Kidney tubule cell (primary cell): ENCODE measurements at places on chromosomes 5 and 9.

DNA sequence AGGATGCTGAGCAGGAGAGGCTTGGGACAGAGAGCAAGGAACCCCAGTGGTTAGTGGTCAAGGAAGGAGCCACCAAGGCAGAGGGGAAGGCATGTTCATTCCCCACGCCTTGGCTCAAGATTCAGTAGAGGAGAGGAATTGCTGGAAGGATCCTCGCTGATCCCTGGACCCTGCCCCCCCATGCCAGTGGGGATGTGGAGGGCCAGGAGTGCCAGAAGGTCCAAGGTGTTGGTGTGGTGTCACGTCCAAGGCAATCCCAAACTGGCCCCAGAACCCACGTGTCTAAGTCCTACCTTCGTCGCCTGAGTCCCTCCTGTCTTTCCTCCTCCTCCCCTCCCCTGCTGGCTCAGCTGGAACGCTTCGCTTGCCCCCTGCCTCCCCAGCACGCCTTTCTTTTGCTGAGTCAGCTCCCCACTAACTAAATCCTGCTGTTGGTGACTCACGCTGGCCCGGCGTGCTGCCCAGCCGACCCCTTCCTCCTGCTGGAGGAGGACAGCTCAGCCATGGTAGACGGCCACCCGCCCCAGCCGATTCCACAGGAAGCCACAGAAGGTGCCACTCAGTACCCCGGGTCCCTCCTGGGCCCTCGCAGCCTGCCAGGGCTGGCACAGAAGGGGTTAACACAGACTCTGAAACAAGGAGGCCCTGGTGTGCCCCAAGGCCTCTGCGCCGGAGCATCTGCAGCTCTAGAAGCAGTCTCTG lies 37.6 kb upstream of the ORM1 start:
- DNase-seq: peak; percentile 87

DNA sequence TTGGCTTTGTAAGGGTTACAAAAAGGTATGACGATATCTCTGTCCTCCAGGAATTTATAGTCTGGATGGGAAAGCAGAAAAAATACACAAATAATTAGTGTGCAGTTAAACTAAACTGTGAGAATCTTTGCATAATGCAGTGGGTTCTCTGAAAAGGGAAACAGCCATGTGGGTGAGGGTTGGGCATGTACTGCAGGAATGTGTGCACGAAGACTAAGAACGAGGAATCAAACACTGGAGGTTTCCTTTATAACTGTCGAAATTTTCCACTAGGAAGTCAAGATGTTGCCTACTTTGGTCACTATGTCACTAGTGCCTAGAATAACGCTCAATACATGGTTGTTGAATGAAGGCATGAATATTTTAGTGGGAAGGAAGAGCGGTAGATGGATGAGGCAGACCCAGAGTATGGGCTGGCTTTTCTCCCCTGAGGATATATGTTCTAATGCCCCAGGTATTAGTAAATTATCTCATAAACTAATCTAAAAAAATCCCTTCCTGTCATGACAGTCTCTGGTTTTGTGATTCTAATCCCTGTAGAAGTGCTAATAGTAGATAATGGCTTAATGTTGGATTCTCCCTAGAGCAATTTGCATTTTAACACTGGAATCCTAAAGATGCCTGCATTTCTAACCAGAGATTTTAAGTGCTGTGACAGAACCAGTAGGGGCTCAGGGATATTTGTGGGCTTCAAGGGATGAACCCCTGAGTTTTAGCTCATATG lies 227.3 kb downstream of the NMUR2 start:
- DNase-seq: no peak

DNA sequence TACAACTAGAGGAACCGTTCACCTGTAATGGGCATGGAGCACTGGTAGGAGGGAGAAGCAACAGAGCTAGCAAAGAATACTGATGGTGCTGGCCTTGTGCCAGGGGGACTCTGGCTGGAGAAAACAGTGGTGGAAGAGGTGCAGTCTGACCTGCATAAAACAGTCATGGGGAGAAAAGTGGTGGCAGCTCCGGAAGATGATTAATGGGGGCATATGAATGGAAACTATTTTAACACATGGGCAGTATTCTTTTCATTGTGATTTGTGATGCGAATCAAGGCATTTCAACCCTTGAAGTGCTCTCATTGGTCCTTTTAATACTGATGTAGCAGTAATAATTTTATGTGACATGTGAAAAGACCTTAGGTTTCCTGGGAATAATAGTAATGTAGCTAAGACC lies 219.6 kb downstream of the ADAMTS6 start:
- DNase-seq: peak; percentile 41

GRCh38 chr9:20464242-20464641 lies 158.1 kb downstream of the MLLT3 start:
- no peak for DNase-seq

- DNase-seq: no peak
These were observed 1.1 kb upstream of the FOXB2 start for GRCh38 chr9:77018058-77018968.

DNA sequence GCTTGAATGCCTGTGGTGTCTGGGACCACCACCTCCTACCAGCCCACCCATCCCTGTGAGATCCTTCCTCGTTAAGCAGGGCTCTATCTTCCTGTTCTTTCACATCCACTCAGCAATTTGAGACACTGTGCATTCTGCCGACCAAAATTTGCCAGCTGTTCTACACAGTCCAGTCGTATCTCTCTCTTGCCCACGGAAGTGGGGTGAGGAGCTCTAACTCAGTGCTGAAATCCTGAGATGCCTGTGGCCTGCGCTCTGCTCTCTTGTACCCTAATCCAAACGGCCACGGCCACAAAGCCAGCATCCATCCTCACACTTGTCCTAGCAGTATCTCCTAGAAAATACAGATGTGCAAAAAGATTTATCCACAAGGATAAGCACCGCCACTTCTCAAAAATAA lies 97.9 kb downstream of the MVB12B start:
- no peak for DNase-seq

DNA sequence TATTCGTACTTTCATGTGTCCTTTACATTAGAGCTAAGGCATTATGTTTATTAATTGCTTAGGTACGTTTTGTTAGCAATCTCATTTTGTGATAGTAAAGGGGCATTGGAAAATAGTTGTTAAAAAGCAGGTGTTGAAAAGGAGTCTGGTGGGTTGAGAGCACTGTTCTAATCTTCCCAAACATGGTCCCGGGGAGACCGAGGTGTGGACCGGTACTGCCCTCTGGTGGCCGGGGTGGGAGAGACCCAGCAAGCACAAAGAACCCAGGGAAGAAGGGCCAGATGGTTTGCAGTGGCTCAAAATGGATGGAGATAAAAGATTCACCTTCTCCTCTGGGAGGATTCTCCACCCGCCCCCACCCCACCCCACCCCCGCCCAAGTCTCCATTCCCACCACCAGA lies 26.1 kb downstream of the IDNK start:
- peak; percentile 57 for DNase-seq

DNA sequence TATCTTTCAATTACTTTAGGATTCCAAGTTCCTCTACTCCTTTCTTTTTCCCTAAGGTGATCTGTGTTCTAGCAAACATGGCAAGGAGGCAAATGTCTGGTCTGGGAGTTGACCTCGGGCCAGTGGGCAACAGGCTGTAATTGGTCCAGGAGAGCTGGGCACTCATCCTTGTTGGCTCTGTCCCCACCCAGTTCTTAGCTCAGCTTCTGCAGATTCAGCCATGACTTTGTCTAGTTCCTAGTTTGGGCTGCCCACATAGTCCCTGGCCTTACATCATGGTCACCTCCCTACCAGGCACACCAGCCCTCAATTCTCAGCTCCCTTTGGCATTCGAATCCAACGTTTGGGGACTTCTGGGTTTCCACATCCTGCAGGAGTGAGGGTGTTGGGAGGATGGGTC lies 92.1 kb upstream of the DAP start:
- DNase-seq: no peak

GRCh38 chr9:4382722-4383317 lies 83.0 kb upstream of the GLIS3 start:
- peak; percentile 46 for DNase-seq

- DNase-seq: no peak
These were observed 5.8 kb downstream of the OTP start for GRCh38 chr5:77632526-77633206.

DNA sequence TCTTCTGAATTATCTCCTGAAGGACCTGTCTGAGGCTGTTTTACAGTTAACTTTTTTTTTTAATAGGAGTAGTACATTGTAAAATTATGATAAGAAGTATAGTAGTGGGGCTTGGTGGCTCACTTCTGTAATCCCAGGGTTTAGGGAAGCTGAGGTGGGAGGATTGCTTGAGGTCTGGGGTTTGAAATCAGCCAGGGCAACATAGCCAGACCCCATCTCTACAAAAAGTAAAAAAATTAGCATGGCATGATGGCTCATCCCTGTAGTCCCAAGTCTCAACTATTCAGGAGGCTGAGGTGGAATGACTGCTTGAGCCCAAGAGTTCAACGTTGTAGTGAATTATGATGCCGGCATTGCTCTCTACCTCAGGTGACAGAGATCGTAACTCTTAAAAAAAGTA lies 7.0 kb downstream of the IPO11 start:
- no peak for DNase-seq

GRCh38 chr5:43141211-43141610 lies 20.5 kb downstream of the ZNF131 start:
- no peak for DNase-seq

GRCh38 chr5:5128766-5129165 lies 11.4 kb upstream of the ADAMTS16 start:
- DNase-seq: no peak

DNA sequence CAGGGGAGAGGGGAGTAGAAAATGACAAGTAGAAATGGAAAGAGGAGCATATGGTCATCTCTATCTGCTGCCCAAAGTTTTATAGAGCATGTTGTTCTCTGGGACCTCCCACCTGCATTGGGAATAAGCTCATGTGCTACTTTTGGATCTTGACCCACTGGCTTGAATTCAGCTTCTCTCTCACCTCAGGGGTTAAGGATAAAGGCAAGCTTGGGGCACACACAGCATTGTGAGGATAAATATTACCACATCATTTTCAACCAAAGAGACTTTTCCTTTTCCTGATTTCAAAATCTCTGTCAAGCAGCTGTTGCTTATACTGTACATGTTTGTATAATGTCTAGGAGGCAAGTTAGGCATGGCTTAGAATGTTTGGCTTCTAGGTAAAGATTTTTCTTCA lies 16.6 kb downstream of the ATP10B start:
- no peak for DNase-seq

- DNase-seq: no peak
These were observed 13.0 kb downstream of the ELL2 start for GRCh38 chr5:95948631-95949030.

GRCh38 chr9:132007371-132008025 lies 72.2 kb downstream of the MED27 start:
- DNase-seq: no peak

DNA sequence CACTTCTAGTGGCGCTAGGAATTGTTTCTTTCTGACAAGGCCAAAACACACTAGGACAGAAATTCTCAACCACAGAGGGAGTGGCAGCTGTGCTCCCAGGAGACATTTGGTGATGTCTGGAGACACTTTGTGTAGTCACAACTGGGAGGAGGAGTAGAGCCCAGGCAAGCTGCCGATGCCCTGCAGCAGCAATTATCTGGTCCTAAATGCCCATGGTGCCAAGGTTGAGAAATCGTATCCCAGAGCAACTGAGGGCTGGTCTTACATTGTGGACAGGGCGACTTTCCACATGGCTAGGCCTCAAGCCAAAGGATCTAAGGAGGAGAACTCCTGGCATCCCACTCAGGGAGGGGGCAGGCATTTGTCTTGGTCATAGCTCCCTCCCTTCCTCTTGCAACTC lies 259.9 kb downstream of the GADD45G start:
- DNase-seq: no peak

- DNase-seq: no peak
These were observed 115.1 kb upstream of the ZNF366 start for GRCh38 chr5:72622170-72622760.

- DNase-seq: peak; percentile 47
These were observed 1.2 kb downstream of the N4BP3 start for GRCh38 chr5:178114325-178115135.

DNA sequence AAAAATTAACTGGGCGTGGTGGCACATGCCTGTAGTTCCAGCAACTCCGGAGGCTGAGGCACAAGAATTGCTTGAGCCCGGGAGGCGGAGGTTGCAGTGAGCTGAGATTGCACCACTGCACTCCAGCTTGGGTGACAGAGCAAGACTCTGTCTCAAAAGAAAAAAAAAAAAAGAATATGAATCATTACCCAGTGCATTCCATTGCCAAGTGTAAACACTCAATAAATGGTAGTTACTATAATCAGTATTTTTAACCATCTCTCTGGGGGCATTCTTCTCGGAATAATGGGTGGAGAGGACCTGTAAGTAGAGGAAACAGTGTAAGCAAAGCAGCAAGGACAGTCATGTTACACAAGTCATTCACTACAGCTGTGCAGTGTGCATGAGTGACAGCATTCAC lies 13.8 kb upstream of the RANBP17 start:
- DNase-seq: peak; percentile 11

DNA sequence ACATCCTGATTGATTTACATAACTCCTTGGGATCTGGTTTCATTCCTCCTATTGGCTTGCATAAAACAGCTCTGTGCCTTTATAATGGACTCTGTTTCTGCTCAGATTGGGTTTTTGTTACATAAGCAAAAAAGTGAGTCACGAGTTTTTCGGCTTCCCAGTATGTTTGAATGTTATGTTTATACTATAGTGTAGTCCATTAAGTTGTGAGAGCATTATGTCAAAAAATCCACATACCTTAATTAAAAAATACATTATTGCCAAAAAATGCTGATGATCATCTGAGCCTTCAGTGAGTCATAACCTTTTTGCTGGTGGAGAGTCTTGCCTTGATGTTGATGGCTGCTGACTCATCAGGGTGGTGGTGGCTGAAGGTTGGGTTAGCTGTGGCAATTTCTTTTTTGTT lies 144.6 kb downstream of the CCDC171 start:
- DNase-seq: peak; percentile 43

- DNase-seq: no peak
These were observed 30.1 kb downstream of the GSN start for GRCh38 chr9:121298016-121298538.

- peak; percentile 98 for DNase-seq
These were observed 22.3 kb downstream of the PSMB7 start for GRCh38 chr9:124392871-124393460.

DNA sequence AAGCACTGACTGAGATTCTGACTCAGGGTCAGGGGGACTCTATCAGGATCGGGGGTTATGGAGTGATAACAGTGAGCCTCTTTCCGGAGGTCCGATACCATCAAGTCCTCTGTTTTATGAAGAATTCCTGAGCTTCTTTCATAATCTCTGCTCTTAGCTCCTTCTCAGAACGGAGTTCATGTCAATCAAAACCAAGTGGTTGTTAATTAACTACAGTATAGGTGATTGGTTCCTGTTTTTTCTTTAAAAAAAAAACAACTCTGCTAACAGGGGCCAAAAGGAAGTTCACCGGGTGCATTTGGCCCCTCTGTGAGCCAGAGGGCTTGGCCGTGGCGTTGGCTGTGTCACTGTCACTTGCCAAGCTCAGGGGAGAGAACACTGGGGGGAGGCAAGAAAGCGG lies 4.0 kb downstream of the GFI1B start:
- DNase-seq: no peak

GRCh38 chr9:136061405-136061804 lies 33.7 kb downstream of the NACC2 start:
- DNase-seq: no peak

GRCh38 chr9:22052376-22052945 lies 43.4 kb upstream of the CDKN2B start:
- peak; percentile 98 for DNase-seq

GRCh38 chr9:94030318-94031179 lies 53.7 kb upstream of the PTPDC1 start:
- DNase-seq: peak; percentile 89
